ENCODE measurements at places on chromosomes 5 and 9.

- DNase-seq = no peak
Measured at GRCh38 chr5:179259731-179260323, 85.4 kb downstream of the ADAMTS2 start.

- DNase-seq = no peak
Measured at GRCh38 chr9:124347206-124347967, 67.9 kb downstream of the PSMB7 start.

DNA sequence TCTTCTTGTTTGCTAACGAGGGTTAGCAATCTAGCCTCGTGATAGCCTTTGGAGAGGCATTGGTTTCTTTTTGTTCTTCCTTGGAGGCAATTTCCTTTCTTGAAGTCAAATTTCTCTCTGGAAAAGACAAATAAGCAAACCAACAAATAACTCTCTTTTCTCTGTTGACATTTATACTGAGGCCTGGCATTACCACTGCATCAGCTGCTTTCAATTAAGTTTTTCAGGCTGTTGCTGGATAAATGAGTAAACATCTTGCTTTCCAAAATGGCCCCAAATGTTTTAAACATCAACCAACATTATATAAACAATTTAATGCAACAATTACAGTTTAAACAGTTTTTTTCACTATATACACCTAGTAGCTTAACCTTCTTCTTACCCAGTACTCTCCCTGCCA is 264.4 kb downstream of the HTR1A start:
- DNase-seq = no peak

DNA sequence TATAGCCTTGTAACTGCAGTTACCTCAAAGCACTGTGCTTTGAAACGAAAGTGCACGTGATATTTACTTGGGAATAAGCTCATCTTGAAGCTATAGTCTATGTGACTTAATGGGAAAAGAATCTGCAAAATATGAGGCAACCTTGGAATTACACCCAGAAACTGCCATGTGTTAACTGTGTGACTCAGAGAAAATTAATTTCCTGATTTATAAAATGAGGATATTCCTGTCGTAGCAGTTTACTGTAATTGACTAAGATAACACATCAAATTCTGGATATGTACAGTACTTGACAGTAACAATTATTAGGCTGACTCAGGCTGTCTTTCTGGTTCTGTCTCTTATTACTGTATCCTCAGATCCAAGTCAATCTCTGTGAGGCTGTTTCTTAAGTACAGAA is 1079.9 kb upstream of the ACO1 start:
- no peak for DNase-seq

GRCh38 chr5:57841676-57842363 is 359.2 kb upstream of the ACTBL2 start:
- no peak for DNase-seq

- no peak for DNase-seq
Measured at GRCh38 chr5:138536665-138537315, 6.2 kb downstream of the ETF1 start.
